ENCODE measurements at places on chromosomes 6 and 20.

GRCh38 chr20:5024982-5025381 is 23.7 kb upstream of the SLC23A2 start:
- no peak for DNase-seq

- no peak for DNase-seq
These were observed 1.0 kb downstream of the FKBP1A start for GRCh38 chr20:1391640-1392442.

GRCh38 chr6:15336900-15337560 is 91.2 kb downstream of the JARID2 start:
- no peak for DNase-seq

DNA sequence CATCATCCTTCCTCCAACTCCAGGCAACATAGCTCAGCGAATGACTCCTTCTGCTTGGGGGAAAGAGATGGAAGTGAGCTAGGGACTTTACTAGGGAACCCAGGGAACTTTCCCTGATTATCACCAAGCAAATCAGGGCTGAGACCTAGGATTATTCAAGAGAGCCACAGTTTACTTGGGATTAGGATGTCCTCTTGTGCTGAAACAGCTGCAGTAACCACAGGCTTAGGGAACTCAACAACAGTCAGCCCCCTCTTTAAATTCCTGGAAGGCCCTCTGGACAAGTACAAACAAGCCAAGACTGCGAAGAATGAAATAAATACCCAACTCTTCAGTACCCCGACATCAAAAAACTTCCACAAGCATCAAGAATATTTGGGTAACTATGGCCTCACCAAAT is 700.9 kb downstream of the COL12A1 start:
- no peak for DNase-seq

- no peak for DNase-seq
These were observed 161.1 kb downstream of the DLL1 start for GRCh38 chr6:170129691-170130171.

DNA sequence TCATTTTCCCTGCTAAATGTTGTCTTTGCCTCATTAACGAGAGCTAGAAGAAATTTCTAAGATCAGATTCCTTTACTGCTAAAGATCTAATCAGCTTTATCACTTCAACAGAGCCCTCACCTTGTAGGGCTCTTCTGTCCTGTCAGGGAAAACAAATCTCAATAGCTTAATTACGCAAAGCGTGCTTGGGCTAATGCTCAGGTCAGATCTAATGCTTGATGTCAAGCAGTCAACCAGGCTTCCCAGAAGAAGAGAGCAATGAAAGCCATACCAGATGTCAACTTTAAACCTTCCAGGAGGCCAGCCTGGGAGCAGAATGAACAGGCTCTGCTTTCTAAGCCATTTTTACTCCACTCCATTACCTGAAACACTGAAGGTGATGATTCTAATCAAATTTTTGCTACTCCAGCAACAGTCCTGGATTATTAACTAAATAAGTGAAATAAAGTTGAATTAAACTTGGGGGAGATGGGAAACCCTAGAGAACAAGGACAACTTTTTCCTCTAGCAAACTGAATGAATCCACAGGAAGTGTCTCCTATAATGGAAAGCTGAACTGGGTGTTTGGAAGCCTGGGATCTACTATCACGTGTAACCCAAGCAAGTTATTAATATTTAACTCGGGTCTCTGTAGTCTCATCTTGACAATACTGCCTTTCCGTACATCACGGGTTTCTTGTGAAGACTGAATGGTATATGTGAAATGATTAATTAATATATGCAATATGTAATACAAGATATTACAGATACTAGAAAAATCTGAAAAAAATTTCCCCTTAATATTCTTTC is 273.7 kb downstream of the PTPRK start:
- no peak for DNase-seq

GRCh38 chr20:23301436-23302050 is 49.0 kb upstream of the NXT1 start:
- no peak for DNase-seq

- no peak for DNase-seq
These were observed 12.9 kb downstream of the RPS6KA2 start for GRCh38 chr6:166614171-166614583.

GRCh38 chr6:149934249-149935156 is 7.3 kb upstream of the ULBP2 start:
- peak; percentile 48 for DNase-seq

DNA sequence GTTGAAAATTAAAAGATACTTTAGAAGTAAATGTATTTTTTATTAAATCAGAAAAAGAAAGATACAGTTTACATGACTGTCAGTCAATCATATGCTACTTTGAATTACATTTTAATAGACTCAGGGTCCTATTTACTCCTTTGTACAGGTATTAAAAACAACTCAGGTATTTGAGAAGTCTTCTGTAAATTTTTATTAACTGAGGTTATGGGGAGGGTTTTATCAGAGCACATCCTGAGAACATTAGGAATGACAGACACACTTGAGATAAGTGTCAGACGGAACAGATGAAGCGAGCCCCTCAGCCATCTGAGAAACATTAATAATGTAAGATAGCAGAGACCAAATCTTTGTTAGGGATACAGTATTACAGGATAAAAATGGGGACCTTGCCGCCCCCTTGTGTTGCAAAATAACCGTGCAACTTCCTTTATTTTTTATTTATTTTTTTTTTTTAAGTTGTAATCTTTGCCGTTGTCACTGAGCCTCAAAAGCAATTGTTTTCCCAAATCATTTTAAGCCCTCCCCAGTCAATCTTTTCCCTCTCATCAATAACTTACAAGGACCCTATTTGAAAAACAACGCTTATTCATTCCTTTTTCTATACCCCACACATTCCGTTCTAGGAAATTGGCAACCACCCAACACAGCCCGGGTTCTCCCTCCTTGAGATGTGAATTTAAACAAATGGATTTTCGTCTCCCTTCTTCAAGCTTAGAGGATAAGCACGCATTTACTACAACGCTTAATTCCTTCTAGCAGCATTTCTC is 126.7 kb downstream of the BCAS1 start:
- no peak for DNase-seq

GRCh38 chr20:49987868-49988690 is 5.3 kb downstream of the SNAI1 start:
- DNase-seq = no peak

DNA sequence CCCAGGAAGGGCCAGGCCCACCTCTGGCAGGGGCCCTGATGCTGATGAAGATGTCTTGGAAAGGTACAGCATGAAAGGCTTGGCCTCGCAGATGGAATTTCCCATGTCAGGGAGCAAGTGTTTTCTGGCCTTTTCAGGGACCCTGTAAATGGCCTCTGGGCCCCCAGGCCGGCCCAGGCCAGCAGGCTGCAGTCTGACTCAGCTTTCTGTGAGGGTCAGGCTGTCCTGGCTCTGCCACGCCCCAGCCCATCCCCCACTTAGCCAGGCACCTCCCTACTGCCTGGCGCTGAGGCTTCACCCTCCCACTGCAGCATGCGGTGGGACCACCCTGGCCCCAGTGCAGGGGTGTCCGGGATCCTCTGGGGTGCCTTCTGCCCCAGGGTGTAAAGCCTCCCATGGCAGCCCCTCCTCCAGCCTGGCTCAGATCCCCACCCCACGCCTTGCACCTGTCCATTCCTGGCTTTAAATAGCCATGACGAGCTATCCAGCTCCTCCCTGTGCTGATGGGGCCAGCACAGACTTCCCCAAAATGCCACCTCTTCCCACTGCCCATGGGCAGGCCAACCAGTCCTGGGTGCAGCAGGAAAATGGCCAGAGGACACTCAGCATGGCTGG is 35.6 kb upstream of the GATA5 start:
- no peak for DNase-seq

DNA sequence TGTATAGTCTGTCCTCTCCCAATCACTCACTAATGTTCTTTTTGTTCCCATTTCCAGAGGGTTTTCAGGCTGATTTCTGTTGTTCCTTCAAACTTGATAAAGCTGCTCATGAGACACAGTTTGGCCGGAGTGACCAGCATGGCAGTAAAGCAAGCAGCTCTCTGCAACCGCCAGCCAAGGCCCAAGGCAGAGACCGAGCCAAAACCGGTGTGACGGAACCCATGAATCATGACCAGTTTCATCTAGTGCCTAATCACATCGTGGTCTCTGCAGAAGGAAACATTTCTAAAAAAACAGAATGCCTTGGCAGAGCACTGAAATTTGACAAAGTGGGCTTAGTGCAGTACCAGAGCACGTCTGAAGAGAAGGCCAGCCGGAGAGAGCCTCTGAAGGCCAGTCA is 14.8 kb upstream of the RPL7L1 start:
- DNase-seq = no peak

DNA sequence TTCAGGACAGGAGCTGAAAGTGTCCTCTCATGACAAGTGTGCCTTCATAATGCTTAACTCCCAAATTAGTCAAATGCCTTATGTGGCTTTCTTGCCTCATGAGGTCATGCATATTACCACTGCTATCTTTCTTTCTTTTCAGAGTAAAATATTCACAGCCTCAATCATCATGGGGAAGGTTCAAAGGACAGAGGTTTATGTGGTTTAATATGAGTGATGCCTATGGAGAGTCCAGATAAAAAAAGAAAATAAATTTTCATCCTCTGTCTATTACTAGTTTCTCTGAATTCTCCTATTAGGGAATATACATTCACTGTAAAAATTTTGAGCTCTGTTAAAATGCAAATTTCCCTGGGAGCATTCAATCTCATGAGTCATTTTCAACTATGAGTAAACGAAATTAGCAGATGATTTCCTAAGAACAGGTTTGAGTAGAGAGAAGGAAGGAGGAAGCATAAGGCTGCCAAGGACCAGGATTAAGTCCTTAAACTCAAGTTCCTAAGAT is 396.9 kb upstream of the ADGRB3 start:
- no peak for DNase-seq

- DNase-seq = no peak
These were observed 32.8 kb upstream of the GMPR start for GRCh38 chr6:16205377-16206144.

GRCh38 chr20:1757606-1758512 is 100.3 kb upstream of the SIRPG start:
- DNase-seq = no peak

GRCh38 chr6:119347466-119348095 is 2.0 kb downstream of the MAN1A1 start:
- no peak for DNase-seq

- no peak for DNase-seq
These were observed 121.5 kb downstream of the IRF4 start for GRCh38 chr6:513058-513457.

GRCh38 chr6:127486934-127487333 is 27.7 kb upstream of the KIAA0408 start:
- DNase-seq = no peak

GRCh38 chr20:64080013-64080812 is at the start of gene OPRL1:
OPRL1 (plus strand) TSS chr20:64080082; CDS start chr20:64092721, 12,639 bp downstream.
- no peak for DNase-seq

- no peak for DNase-seq
These were observed 12.4 kb downstream of the WFDC3 start for GRCh38 chr20:45779011-45779915.

DNA sequence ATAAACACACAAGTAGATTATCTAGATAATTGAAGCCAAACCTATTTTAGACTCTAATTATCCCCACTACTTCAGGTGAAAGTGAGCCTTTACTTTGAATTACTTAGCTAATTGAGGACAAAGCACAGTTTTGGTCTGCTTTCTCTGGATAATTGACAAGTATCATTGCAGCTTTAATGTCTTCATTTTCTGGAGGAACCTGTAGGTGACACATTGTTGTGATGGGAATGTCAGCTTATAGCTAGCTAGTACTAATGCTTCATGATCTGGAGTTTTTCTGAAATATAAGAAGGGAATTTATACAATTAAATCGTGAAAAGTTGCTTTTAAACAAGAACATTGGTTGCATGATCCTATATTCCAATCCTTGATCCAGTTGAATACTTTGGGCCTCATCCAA is 319.3 kb upstream of the CITED2 start:
- DNase-seq = no peak

- no peak for DNase-seq
These were observed 166.7 kb downstream of the ESR1 start for GRCh38 chr6:151974061-151974617.

- no peak for DNase-seq
These were observed 164.6 kb upstream of the RALGAPA2 start for GRCh38 chr20:20877079-20877478.

DNA sequence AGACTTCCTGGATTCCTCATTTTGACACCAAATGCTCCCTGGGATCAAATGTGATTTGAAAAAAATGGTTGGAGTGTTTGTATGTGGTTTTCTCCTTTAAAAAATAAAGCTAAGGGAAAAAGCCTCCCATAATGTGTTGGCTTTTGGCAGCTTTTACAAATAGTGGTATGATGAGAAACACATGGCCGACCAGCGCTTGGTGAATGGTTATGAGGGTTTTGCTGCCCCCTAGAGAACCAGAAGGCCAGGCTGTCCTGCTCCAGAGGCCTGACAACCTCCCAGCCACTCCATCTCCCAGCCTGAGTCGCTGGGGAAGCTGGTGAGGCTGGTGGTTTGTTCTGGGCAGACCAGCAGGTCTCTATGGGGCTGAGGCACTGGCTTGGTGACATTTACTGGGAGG is 69.3 kb downstream of the CLIC5 start:
- no peak for DNase-seq

DNA sequence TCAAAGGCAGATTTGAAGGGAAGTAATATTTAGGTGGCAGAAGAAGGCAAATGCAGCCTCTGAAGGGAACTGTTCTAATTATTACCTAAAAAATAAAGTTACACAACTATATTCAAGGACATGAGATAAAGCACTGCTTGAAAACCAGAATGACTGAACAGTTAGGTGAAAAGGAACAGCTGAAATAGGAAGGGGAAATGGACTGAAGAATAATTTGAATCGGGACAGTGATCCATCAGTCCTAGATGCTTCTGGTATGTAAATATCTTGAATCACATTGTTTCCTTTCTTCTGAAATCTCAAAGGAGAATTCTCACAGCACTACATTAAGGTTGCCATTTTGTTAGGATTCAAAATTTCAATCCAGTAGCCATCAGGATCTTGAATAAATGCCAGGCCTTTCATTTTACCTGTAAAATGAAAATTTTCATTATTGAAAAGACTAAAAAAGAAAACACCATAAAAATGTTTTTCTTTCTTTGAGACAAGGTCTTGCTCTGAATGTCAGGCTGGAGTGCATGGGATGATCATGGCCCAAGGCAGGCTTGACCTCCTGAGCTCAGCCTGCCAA is 25.9 kb downstream of the GLO1 start:
- no peak for DNase-seq

DNA sequence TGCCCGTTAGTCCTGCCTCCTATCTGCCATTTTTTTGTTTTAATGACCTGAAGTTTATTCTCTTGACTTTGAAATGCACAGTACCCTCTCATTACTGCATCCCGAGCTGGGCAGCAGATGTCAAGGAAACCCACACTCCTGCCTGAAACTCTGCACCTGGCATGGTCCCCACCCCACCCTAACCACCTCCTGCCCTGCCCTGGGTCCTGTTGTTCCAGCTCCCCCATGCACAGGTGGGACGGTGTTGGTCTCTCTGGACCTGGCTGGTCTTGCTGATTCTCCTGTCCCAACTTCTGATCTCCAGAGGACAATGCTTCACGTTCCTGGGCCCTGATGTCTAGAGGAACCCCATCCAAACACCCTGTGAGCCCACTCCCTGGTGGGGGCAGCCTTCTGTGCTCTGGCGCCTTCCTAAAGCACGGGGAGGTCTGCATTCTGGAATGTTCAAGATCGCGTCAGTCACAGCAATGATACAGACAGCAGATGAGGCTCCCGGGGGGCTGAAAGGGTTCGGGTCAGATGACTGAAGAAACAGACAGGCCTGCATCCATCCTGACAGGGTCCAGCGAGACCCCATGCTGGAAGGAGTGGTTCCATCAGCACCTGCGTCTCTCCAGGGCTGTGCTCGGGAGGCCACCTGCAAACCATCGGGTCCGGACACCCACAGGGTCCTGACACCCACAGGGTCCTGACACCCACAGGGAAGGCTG is 73.6 kb downstream of the ERMARD start:
- no peak for DNase-seq

GRCh38 chr6:166977621-166978525 is 21.3 kb upstream of the CEP43 start:
- no peak for DNase-seq
